ENCODE measurements at places on chromosomes 3 and 15. TPM values are rescaled to one million over a fixed set of nuclear protein-coding genes. Genes with fewer than 3 reads are reported as not detected.

- no peak overlapping the region for H3K27ac ChIP-seq
- peaks cover 10% of the 10 kb centered on the region for H3K36me3 ChIP-seq
- no peak overlapping the region for H3K4me3 ChIP-seq
- DNase-seq = no peak
- H3K4me1 ChIP-seq = peaks cover 10% of the 10 kb centered on the region
Observed at GRCh38 chr3:37986479-37987314, 3.9 kb upstream of the VILL start.

DNA sequence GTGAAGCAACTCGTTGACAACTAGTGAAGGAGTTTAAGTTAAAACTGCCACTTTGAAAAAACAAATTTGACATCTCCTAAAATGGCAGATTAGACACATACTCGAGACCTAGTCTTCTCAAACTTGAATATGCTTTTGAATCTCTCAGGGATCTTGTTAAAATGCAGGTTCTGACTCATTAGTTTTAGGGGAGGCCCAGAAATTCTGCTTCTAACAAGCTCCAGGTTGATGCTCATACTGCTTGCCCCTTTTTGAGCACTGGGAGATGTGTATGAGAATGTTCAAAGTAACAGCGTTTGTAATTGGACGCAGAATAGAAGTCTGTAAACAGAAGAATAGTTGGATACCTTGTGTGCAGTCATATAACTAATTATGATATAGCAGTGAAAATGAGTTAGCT, 1.6 kb downstream of the C3orf38 start:
- no peaks in the 10 kb centered on the region for H3K27me3 ChIP-seq
- peak overlapping the region; percentile 75 for H3K4me3 ChIP-seq
- H3K27ac ChIP-seq = no peak overlapping the region
- H3K4me1 ChIP-seq = peaks cover 31% of the 10 kb centered on the region
- DNase-seq = no peak
- H3K36me3 ChIP-seq = peaks cover 23% of the 10 kb centered on the region

GRCh38 chr3:129463716-129464115, 23.7 kb downstream of the IFT122 start:
- H3K4me1 ChIP-seq = peaks cover 19% of the 10 kb centered on the region
- peak overlapping the region; percentile 88 for H3K27ac ChIP-seq
- no peaks in the 10 kb centered on the region for H3K27me3 ChIP-seq

DNA sequence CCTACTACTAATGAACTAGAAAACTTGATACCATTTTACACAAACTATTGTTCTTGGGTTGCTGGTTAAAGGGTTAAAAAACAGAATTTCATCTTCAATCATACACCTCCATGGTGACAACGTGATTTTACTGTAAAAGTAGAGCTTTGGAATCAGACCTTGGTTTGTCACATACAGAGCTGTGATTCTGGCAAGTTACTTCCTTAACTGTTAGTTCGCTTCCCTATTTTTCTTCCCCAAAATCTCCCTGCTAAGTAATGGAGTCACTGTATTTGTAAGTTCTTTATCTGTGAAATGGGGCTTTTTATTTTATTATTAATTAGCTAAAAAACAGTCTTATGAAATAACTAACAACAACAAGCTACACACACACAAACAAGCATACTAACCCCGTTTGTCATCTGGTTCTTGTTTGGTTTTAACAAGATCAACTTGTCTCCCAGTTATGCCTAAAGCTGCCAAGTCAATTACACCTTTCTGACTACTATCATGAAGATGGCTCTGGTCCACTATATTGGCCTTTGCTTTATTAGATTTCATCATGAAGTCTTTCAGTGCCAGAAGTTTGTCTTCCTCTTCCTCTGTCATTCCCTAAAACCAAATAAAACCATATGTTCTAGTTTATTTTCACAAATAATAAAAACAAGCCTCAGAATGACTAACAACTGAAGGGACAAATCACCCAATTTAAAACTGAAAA, 38.6 kb downstream of the PIK3R4 start:
- H3K27me3 ChIP-seq = no peaks in the 10 kb centered on the region
- no peak overlapping the region for H3K4me3 ChIP-seq
- H3K36me3 ChIP-seq = peaks cover 19% of the 10 kb centered on the region
- no peaks in the 10 kb centered on the region for H3K4me1 ChIP-seq
- no peak for DNase-seq
- no peak overlapping the region for H3K27ac ChIP-seq

DNA sequence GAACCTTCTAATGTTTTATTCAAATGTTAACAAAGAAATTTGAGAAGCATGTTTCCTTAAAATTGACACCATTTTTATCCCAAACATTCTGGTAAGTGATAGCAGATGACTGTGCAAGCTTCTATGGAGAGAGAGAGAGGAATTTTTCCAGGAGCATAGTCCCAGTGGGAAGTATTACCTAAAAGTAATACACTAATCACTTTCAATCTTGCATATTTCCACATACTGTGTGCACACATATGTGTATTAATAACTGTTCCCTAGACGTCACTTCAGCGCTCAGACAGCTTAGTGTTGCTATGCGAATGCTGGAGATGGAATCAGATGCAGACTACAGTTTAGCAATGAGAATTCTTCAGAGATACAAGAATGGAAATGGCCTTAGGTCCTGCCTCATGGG, 424.3 kb upstream of the TPRG1 start:
- H3K27ac ChIP-seq = no peak overlapping the region
- no peak for DNase-seq
- no peak overlapping the region for H3K4me3 ChIP-seq

DNA sequence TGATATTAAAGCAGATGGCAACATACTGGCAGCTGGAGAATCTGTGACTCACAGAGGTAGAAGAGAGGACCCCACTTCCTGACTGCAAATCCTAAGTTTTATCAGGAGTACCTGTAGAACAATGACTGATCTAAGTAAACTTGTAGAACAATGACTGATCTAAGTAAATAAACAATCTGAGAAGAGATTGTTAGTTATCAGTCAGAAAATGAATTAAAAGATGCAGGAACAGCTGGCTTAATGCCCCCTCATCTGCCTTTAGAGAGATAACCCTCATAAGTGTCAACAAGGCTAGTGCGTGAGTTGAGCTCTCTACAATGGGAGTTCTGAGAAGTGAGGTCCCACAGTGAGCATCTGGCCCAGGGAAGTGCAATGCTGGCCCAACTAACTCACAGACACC, 14.6 kb downstream of the ACAD11 start:
- H3K4me3 ChIP-seq = no peak overlapping the region
- no peaks in the 10 kb centered on the region for H3K4me1 ChIP-seq
- DNase-seq = no peak
- no peaks in the 10 kb centered on the region for H3K27me3 ChIP-seq
- H3K36me3 ChIP-seq = no peaks in the 10 kb centered on the region

The HGD gene
- total RNA-seq = 0.41 TPM

The GPR15 gene
- total RNA-seq = not detected

All from right atrium auricular region (tissue), 2 donors.